ENCODE measurements at places on chromosomes 2 and 18. TPM values are rescaled to one million over a fixed set of nuclear protein-coding genes. Genes with fewer than 3 reads are reported as not detected.

The UGT1A4 gene
- total RNA-seq: 1.1 TPM

The NEURL3 gene
- 3.2 TPM for total RNA-seq

The CPO gene
- 0.41 TPM for total RNA-seq

GRCh38 chr2:18475884-18476283, 84.6 kb downstream of the RDH14 start:
- DNase-seq: no peak
- no peak overlapping the region for H3K4me3 ChIP-seq

DNA sequence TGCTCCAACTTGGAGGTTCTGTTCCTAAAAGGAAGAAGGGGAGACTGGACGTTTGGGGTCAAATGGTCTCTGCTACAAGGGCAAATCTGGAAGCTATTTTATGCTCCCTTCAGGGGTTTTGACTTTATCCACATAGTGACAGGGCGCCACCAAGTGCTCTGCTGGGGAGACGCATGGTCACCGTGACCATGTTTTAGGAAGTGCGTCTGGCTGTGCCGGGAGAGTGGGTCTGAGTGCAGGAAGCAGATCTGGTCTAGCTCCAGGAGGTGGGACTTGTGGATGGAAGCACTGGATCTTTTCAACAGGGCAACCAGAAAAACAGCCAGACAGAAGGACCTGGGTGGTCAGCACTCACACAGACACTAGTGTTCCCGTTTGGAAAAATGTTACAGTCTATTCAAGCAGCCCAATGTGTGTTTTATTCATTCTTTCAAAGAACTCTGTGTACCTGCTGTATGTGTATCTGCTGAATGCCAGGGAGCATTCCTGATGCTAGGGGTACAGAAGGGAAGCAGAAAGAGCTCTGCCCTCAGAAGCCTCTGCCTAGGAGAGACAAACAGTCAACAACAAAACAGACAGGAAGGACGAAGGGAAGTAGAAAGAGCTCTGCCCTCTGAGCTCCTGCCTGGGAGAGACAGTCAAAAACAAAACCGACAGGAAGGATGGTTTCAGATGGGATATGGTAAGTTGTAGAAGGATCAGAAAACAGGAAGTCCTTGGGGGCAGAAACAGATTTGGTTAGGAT, 14.3 kb downstream of the IMPA2 start:
- H3K27me3 ChIP-seq: no peaks in the 10 kb centered on the region
- H3K27ac ChIP-seq: peak overlapping the region; percentile 93
- peak overlapping the region; percentile 64 for H3K4me3 ChIP-seq
- peak; percentile 63 for DNase-seq

GRCh38 chr2:173359231-173359630, 4.6 kb downstream of the CDCA7 start:
- H3K27me3 ChIP-seq: no peaks in the 10 kb centered on the region
- H3K4me3 ChIP-seq: no peak overlapping the region
- no peak for DNase-seq
- peaks cover 3% of the 10 kb centered on the region for H3K4me1 ChIP-seq

DNA sequence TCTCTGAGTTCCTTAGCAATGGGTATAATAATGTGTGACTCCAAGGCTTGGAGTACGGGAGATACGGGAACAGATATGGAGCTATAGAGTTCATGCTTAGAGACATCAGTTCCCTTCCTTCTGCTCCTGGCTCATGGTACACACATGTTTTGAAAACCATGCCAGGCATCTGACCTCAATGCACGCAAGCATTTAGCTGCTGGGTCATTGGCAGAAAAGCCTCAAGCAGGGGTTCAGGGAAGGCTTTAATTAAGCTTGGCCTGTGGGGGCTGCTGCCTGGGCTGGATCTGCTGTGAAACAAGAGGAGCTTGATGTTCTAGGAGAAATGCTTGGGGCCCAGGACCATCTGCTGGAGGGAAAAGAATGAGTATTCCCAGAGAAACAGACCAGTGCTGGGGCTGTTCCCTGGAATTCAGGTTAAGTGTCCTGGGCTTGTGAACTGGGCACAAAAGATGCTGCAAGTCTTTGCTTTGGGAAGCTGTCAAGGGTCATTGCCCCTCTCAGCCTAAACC, 3.2 kb downstream of the ALLC start:
- no peak for DNase-seq
- no peak overlapping the region for H3K4me3 ChIP-seq
- no peaks in the 10 kb centered on the region for H3K4me1 ChIP-seq
